GM23338 (cell line): ENCODE measurements at places on chromosomes 1 and 21. TPM values are rescaled to one million over a fixed set of nuclear protein-coding genes. Genes with fewer than 3 reads are reported as not detected.
A peak's percentile ranks its signal among the peaks of the same experiment; 100 is the strongest.

- no peaks in the 10 kb centered on the region for H3K27me3 ChIP-seq
- H3K27ac ChIP-seq, result no peak overlapping the region
- peaks cover 12% of the 10 kb centered on the region for H3K4me1 ChIP-seq
- no peak overlapping the region for H3K4me3 ChIP-seq
Observed at GRCh38 chr1:212618466-212619210, 10.1 kb downstream of the ATF3 start.

DNA sequence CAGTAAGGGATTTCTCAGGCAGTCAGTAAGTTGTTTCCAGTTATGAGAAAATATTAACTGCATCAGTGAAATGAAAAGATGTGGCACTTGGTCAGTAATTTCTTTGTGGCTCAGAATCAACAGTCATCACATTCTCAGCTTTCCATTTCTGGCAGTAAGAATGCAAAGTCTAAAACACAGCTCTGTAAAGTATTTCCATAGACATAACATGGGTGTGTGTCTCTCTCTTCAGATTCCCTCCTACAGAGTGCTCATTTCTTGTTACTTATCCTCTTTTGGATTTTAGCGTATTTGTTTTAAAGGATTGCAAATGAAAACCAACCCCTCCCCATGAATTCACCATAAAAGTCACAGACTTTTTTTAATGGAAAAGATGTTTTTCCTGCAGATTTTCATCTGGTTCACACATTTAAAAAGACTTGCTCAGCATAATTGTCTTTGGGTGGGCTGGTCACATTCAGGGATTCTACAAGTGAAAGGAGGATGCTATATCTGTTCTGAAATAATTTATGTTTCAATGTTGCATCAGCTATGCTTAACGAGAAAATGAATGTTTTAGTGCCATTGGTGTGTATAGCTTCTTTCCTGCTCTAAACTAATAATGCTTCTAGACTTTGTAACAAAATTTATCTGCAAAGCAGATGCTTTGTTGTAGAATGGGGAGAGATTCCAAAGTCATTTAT, 34.6 kb upstream of the CD55 start:
- no peak for DNase-seq
- no peaks in the 10 kb centered on the region for H3K36me3 ChIP-seq
- peaks cover 22% of the 10 kb centered on the region for H3K4me1 ChIP-seq
- no peak overlapping the region for H3K27ac ChIP-seq

DNA sequence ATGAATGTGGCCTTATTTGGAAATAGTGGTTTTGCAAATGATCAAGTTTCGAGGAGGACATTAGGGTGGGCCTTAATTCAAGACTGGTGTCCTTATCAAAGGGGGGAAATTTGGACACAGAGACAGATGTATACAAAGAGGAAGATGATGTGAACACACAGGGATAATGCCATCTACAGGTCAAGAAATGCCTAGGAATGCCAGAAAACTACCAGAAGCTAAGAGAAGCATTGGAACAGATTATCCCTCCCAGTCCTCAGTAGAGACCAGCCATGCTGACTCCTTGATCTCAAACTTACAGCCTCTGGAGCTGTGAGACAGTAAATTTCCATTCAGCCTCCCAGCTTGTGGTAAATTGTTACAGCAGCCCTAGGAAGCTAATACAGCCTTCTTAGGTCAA, 151.4 kb downstream of the PTGER3 start:
- H3K27ac ChIP-seq, result no peak overlapping the region
- peak; percentile 28 for DNase-seq
- no peak overlapping the region for H3K4me3 ChIP-seq
- 0 out of 2 replicates have a peak, but pooled peaks cover 5% of the 10 kb centered on the region for H3K4me1 ChIP-seq
- no peaks in the 10 kb centered on the region for H3K27me3 ChIP-seq
- no peaks in the 10 kb centered on the region for H3K36me3 ChIP-seq

DNA sequence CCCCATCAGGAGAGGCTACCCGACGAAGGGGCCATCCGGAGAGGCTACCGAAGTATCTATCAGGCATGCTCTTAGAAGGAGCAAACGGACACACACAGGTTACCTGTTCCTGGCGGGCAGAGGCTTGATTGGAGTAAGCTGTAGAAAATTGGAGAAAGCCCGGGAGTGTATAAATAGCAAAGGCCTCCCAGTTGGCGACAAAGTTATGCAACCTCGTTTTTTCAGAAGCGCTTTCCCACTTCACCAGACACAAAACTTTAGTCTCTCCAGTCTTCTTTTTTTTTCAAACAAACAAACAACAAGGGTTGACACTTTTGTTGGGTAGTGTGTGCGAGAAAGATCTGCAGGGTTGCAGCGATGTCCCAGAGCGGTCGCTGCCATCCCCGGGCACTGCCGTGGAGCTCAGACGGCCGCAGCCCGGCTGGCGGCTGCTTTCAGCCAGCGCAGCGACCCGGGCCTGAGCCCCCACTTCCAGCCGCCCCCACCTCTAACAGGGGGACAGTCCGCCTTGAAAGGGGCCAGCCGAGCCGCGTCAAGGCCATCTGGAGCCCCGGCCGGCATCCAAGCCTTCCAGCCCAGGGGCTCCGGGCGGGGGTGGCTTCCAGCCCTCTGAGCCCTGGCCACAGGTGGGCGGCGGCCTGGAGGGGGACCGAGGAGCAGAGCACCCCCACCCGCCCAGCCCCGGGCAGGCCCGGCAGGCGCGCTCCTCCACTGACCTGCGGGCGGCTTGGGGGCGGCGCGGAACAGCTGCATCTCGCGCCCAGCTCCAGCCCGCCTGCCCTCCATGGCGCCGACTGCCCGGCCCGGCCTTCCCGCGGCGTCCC, 616 bp downstream of the MCOLN3 start:
- peak; percentile 57 for DNase-seq
- no peaks in the 10 kb centered on the region for H3K36me3 ChIP-seq
- peak overlapping the region; percentile 74 for H3K4me3 ChIP-seq
- no peak overlapping the region for H3K27ac ChIP-seq

GRCh38 chr1:24779689-24780464, 34.6 kb downstream of the CLIC4 start:
- H3K27me3 ChIP-seq, result no peaks in the 10 kb centered on the region
- H3K36me3 ChIP-seq, result no peaks in the 10 kb centered on the region
- no peak for DNase-seq
- no peaks in the 10 kb centered on the region; the same call in 1 of the 2 replicates for H3K4me1 ChIP-seq
- no peak overlapping the region for H3K4me3 ChIP-seq

- no peak overlapping the region for H3K27ac ChIP-seq
- no peak for DNase-seq
- H3K27me3 ChIP-seq, result no peaks in the 10 kb centered on the region
- peaks cover 2% of the 10 kb centered on the region for H3K36me3 ChIP-seq
Observed at GRCh38 chr1:204520834-204521709, 4.9 kb downstream of the MDM4 start.

DNA sequence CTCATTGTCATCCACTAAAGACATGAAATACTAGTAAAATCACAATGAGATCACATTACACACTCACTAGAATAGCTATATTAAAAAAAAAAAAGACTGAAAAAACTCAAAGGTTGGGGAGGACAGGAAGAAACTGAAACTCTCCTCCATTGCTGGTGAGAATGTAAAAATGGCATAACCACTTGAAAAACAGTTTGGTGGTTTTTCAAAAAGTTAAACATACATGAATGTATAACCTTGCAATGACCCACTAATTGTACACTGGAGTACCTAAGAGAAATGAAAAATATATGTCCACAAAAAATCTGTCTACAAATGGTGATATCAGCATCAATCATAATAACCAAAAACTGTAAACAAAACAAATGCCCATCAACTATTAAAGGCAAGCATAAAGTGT, 44.0 kb downstream of the NRIP1 start:
- no peak overlapping the region for H3K27ac ChIP-seq
- H3K27me3 ChIP-seq, result no peaks in the 10 kb centered on the region
- no peaks in the 10 kb centered on the region for H3K4me1 ChIP-seq
- H3K4me3 ChIP-seq, result no peak overlapping the region
- H3K36me3 ChIP-seq, result no peaks in the 10 kb centered on the region

DNA sequence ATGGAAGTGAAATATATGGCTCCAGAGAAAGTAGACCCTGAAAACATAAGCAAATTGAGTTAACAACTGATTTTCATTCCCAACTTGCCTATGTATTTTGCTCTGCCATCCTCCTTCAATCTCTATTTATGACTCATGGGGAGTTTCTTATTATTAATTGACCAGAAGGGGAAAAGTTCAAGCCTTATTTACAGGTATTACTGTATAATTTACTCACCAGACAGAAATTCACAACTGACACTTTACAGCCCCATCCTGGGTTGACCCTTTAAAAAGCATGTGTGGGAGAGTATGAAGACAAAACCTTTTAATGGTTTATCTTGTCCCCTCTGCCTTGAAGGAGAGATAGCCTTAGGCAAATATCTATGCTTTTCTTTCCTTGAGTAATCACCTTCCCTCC, 39.8 kb upstream of the C1orf53 start:
- H3K27ac ChIP-seq, result no peak overlapping the region
- no peak overlapping the region for H3K4me3 ChIP-seq
- no peaks in the 10 kb centered on the region for H3K27me3 ChIP-seq
- H3K36me3 ChIP-seq, result no peaks in the 10 kb centered on the region
- no peak for DNase-seq

GRCh38 chr1:66532798-66533783, 862 bp upstream of the SGIP1 start:
- peak overlapping the region; percentile 83 for H3K4me3 ChIP-seq
- peaks cover 21% of the 10 kb centered on the region for H3K27me3 ChIP-seq
- peaks cover 28% of the 10 kb centered on the region for H3K4me1 ChIP-seq
- peak; percentile 62 for DNase-seq
- H3K36me3 ChIP-seq, result no peaks in the 10 kb centered on the region
- H3K27ac ChIP-seq, result no peak overlapping the region

DNA sequence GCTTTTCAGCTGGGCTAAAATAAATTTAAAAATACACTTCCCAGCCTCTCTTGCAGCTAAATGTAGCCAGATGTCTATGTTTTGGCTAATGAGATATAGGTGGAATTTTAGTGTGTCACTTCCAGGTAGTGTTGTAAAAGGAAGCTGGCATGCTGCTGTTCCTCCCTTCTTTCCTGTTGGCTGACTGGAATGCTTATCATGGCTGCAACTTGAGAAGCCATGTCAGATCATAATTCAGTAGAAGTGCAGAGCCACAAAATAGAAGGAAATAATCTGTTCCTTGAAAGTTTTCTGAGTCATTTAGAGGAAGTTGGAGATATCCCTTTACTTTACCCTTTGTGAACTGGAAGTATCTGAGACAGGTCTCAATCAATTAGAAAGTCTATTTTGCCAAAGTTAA, 10.9 kb upstream of the RBM15 start:
- no peaks in the 10 kb centered on the region for H3K4me1 ChIP-seq
- H3K36me3 ChIP-seq, result no peaks in the 10 kb centered on the region
- no peak for DNase-seq

GRCh38 chr1:225711236-225711937, 58.5 kb upstream of the ENAH start:
- H3K36me3 ChIP-seq, result no peaks in the 10 kb centered on the region
- DNase-seq, result no peak
- no peak overlapping the region for H3K27ac ChIP-seq
- no peak overlapping the region for H3K4me3 ChIP-seq

GRCh38 chr1:159869173-159869572, 6.7 kb upstream of the VSIG8 start:
- no peaks in the 10 kb centered on the region; the same call in 1 of the 2 replicates for H3K36me3 ChIP-seq
- H3K4me1 ChIP-seq, result no peaks in the 10 kb centered on the region
- no peaks in the 10 kb centered on the region for H3K27me3 ChIP-seq

The MNDA gene
- not detected in 2 replicates for polyA plus RNA-seq

The NEK2 gene
- 15.8 and 17.0 TPM in 2 replicates for polyA plus RNA-seq

The PTPN22 gene
- 0.08 and 0.40 TPM in 2 replicates for polyA plus RNA-seq
